ENCODE measurements at places on chromosomes 12 and 14.

- no peak for DNase-seq
Measured at GRCh38 chr14:32635061-32635719, 303.5 kb upstream of the NPAS3 start.

- DNase-seq, result no peak
Measured at GRCh38 chr12:101927036-101927435, 49.7 kb downstream of the DRAM1 start.

DNA sequence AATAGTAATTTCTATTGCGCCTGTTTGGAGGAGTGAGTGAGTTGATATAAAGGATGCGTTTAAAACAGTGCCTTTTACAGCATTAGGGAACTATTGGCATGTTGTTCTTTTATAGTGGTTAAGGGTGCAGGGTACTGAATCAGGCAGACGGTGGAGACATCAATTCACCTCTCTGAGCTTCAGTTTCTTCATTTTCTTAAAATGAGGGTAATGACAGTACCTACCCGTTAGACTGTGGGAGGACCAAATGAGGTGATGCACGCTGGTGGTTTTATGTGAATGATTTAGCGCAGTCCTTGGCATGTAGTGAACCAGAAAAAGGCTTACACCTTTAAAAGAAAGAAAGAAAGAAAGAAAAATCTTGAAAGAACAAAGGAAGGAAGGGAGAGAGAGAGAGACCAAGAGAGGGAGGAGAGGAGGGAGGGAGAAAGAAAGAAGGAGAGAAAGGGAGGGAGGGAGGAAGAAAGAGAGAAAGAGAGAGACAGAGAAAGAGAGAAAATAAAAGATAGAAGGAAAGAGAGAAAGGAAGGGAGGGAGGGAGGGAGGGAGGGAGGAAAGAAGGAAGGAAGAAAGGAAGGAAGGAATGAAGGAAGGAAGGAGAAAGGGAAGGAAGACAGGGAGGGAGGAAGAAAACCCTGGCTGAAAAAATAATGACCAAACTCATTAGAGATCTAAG is 22.2 kb upstream of the CCND2 start:
- DNase-seq, result no peak

GRCh38 chr12:124369055-124369826 is 74.3 kb downstream of the RFLNA start:
- DNase-seq, result peak; percentile 62

- no peak for DNase-seq
Measured at GRCh38 chr14:72636094-72636493, 257.8 kb downstream of the DPF3 start.

- no peak for DNase-seq
Measured at GRCh38 chr12:129409281-129409680, 494.5 kb downstream of the TMEM132D start.

DNA sequence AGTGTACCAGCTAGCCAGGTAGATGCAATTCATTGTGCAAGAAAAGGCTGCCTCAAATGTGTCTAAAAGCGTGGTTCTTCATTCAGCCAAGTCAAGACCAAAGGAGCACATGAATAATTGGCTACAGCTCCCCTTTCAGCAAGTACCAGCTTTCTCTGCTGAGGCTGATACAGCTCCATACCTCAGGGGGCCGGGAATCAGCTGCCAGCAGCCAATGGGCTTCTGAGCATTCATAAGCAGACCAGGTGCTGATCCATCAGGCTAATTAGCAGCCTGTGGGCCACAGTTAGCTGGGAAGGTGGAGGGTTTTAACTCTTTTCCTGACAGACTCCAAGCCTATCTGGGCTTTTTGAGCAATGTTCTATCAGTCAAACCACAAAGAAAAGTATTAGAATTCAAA is 264.7 kb downstream of the APAF1 start:
- DNase-seq, result no peak

DNA sequence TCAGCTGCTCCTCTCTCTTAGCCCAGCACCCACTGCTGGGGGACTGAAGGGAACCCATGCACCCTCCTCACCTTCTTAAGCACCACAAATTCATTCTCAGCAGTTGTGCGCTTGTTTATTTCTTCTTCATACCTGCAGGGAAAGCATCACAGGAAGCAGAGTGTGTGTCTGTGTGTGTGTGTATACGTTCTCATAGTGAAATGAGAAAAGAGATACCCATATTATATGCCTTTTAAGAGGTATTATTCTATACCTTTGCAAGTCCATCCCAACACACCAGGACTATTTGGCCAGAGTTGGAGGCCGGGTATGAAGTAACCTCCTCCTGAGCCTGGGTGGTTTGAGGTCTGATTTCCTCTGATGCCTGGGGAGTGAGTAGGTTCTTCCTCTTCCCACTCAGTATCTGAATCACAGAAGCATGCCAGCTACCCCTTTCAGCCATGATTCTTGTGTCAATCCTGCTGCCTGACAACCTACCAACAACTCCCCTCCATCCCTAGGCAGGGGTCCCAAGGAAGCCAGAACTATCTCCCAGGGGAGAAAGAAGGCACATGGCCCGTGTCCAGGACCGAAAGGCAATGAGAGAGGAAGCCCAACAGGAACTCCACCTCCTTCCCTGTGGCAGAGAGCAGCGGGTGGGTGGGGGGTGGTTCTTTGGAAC is 3.0 kb downstream of the KRT73 start:
- DNase-seq, result no peak

DNA sequence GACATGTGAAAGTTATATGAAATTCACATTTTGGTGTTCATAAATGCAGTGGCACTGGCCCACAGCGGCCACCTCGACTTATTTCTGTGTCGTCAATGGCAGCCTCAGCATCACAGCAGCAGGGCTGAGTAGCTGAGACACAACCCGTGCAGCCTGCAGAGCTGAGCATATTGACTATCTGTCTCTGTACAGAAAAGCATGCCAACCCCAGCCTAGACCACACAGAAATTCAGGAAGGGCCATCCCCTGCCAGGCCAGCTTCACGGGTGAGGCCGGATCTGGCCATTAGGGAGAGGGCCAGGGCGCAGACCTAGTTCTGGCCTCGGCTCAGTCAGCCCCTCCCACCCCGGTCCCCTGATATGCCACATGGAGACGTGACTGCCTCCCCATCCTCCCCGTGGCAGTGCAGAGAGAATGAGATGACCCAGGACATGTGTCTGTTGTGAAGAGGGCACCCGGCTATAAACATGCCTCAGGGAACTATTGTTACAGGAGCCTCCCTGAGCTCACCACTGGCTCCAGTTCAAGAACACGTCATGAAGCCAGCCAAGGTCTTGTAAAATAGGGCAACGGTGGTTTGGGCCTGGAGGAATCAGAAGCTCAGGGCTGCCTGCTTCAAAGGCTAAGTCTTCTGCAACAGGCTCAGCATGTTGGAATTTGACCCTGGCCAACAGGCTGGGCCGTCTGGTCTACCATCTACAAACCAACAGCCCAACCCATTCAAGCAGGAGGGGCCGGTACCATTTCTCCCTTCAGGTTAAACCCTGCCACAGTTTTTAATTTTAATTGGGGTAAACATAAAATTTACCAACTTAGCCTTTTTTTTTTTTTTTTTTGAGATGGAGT is 25.5 kb downstream of the SCARB1 start:
- DNase-seq, result no peak

GRCh38 chr14:79580414-79580813 is 630.9 kb downstream of the DIO2 start:
- no peak for DNase-seq

DNA sequence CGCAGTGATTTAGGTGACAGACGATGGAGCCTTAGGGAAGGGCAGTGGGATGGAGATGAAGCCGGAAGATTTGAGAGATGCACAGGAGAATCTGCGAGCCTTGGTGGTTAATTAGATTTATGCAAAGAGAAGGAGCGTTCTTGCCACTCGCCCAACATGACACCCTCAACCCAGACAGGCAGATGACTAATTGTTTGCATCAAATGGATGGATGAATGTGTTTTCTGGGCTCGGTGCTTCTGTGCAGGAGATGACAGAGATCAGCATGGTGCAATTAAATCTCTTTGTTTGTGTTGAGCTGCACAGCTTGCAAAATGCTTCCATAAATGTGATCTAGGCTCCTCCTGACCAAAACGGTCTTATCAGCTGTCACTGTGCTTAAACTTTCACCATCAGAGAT is 202.3 kb upstream of the PRMT8 start:
- no peak for DNase-seq

DNA sequence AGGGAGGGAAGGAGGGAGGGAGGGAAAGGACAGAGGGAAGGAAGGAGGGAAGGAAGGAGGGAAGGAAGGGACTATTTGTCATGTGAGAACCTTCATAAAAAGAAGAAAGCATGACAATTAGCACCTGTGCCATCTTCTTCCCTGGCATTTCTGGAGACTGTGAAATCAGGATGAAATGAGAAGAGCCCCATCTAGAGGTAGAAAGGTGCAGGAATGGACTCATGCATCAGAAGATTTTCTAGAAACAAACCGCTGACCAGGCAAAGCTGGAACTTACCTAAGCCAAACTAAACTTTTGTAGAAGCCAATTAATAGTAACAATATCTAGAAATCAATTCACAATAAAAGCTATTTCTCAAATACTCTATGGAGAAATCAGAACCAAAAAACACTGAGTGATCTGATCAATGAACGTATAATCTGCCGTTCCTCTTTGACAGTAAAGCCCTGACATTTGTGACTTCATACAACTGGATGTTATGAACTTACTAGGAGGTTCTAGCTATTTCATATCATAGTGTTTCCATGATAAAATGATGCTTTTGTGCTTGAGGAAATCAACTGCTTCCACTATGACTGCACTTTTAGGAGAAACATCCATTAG is 24.4 kb upstream of the CRACR2A start:
- DNase-seq, result peak; percentile 58

DNA sequence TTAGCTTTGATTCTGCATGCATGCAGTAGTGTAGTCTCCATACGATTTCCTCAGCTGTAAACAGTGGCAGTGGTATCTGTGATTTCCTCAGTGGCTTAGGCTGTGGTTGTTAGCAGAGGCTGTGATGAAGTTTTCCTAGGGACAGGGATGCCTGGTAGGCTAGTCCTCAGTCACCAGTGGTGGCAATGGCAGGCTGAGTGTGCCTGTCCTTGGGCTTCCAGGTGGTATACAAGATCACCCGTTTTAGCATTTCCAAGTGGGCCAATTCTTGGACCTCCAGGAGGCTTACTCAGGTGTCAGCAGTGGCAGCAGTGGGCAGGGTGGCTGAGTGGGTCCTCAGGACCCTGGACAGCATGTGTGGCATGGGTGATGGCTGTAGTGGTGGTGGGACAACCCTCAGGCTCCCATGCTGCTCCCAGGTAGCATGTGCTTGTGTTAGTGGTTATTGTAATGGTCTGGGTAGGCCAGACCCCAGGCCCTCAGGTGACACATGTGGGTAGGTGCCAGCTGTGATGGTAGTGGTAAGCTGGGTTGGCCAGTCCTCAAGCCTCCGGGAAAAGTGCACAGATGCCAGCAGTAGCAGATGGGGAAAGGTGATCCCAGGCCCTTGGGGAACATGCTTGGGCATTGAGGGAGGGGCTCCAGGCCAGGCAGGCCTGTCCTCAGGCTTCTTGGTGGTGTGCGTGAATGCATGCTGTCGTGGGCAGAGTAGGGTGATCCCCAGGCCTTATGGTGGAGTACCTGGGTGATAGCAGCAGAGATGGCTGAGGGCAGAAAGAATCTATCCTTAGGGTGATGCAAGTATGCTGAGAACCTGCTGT is 146.5 kb downstream of the PAPOLA start:
- no peak for DNase-seq

DNA sequence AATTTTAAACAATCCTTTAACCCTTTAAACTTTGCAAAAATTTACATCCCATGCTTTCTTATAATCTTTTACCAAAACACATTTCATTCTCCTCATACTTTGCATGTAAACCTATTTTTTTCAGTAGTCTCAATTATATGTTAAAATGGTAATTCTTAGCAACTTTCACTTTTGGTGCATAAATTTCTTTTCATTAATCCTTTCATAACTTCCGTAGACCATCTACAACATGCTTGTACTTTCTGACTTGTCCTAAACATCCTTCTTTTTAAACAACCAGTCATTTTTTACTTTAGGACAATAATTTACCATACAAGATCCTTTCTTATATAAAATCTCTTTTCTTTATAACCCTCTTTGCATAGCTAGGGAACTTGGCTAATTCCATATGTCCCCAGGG is 19.5 kb downstream of the CCDC91 start:
- peak; percentile 25 for DNase-seq

DNA sequence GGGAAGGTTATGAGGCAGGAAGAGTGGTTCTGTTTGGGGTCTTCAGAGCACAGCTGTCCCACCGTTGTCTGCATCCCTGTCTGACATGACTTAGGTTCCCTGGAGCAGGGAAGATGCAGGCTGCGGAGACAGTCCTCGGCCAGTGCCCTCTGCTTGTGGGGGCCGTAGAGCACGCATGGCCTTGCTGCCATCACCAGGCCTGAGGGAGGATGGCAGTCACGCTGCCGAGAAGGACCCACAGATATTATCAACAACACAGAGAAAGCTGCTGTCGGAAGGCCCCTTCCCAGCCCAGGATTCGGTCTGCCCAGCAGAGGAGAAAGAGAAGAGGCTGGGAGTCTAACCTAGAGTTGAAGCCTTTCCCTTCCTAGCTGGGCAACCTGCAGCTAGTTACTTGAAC is 35.0 kb downstream of the ERH start:
- DNase-seq, result no peak

DNA sequence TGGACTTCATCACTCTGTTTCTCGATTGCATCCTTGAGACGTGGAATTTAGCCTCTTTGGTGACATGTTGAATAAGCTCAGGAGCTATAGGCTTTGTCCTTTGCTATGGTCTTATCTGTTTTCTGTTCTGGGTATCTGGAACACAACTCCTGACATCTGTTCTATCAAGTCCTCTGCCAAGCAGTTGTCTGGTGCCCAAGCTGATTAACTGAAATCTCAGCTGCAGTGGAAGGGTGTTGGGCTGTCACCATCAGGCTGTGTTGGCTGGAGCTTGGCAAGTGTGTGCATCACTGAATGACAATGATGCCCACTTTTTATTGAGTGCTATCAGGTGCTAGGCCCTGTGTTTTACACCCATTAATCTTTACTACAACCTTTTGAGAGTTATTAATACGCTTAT is 77.8 kb downstream of the SMOC1 start:
- DNase-seq, result peak; percentile 4

DNA sequence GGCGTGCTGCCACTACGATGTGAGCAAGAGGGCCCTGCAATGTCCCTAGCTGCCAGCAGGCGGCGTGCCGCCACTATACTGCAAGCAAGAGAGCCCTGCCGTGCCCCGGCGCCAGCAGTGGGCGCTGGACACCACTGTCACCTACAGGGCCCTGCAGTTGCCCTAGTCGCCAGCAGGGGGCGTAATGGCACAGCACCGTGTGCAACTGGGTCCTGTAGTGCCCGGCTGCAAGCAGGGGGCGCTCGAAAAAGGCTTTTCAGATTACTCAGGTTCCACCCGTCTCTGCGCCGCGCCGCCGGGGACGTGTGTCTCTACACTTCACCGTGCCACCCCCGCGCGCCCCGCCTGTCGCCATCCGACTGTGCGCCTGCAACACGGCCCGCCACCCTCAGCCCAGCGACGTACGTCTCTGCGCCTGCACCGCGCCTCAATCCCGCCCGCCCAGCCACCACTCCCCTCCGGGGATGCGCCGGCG is 1356.9 kb downstream of the TMEM121 start:
- peak; percentile 22 for DNase-seq

DNA sequence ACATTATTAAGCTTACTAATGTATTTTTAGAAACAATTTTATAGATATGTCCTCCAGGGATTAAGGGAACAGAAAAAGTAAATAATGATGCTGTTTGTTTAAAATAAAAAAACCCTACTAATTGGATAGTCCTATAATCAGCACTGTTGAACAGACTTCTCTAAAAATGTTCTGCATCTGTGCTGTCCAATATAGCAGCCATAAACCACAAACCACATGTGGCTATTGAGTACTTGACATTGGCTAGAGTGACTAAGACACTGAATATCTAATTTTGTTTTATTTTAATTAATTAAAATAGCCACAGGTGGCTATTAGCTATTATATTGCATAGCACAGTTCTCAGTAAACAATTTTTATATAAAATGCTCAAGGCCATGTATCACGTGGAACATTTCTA is 210.4 kb downstream of the DPY19L2 start:
- no peak for DNase-seq
